Fibroblast of skin of abdomen (primary cell): ENCODE measurements at places on chromosomes 16 and 17.

- DNase-seq: no peak
These were observed 175.0 kb downstream of the IRF8 start for GRCh38 chr16:86073763-86074493.

DNA sequence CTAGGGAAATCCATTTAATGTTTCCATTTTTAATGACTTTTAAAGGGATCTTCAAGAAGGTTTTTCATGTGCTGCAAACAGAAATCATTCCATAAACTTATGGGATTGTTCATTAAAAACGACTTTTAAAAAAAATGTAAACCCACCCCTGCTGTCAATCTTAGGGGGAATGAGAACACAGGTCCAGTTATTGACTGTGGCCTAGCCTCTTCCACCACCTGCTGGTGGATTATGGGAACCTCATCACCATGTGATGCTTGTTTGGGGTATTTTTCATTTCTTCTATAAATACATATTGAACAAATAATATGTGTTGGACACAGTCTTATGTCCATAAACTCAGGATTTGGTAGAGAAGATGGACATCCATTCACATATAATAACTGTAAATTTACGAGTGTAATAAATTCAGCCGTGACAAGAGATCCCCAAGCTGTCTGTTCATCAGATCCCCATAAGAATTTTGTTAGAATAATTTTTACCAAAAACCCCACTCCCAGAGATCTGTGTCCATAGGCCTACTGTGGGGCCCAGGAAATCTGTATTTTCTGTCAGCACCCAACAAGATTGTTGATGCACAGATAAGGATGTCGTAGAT lies 42.0 kb upstream of the TMC5 start:
- DNase-seq: peak; percentile 39

DNA sequence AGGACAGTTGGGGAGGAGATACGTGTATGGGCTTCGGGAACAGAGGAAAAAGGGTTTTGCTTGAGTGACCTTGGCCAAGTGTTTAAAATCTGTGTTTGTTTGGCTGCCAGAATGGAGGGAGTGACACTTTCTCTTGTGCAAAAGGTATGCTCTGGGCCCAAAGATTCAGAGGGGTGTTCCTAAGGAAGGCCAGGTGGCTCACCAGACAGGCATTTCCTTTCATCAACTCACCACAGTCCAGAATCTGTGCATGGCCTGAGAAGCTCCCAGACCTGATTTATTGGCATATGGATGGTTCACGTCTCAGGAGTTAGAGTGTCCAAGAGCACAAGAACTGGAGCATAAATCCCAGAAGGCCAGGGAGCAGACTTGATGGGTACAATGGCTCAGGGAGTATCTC lies 53.4 kb upstream of the NLK start:
- DNase-seq: no peak

DNA sequence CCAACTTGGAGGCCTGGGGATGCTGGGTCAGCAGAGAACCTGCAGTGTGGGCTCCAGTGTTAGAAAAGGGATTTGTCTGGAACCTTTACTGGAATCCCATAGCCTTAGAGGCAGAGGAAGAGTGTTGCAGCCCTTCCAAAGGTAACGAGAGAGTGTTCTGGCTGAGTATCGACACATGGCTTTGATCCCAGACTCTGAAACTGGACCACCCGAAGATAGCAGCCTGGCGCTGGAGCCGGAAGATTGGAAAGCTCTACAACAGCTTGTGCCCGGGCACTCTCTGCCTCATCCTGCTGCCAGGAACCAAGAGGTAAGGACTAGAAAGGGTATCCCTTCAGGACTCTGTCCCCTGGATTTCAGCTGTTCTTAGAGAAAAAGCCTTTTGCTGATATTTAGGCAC lies 39.7 kb downstream of the REXO5 start:
- DNase-seq: no peak

- no peak for DNase-seq
These were observed 31.7 kb upstream of the ZC3H18 start for GRCh38 chr16:88538366-88539060.

DNA sequence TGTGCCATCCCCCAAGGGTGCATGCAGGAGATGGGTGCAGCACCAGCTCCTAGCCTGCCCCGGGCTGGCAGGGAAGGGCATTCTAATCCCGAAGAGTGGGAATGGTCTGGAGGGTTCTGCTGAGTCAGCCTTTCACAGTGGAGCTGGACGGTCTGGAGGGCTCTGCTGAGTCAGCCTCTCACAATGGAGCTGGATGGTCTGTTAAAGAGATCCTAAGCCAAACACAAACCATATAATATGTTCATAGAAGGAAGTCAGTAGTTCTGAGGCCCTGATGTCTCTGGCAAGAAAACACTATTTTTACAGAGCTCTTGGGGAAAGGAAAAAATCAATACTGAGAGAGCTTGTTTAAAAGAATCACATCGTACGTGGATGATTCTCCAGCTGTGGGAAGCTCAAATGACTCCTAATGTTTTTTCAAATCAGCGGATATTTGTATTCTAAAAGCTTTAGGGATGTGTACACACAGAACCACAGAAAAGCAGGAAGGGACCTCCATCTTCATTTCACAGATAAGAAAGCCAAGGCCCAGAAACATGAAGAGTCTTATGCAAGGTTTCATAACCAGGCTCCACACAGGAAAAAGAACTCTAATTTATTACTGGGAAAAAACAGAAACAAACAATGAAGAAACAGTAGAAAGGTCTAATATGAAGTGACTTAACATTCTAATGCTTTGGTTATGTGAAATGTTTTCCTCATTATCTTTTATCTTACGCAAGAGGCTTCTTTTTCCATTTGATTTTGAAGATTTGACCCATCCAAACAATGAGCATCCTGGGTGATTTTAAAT lies 176.3 kb downstream of the VPS53 start:
- no peak for DNase-seq

GRCh38 chr16:66291833-66292232 lies 74.7 kb upstream of the CDH5 start:
- DNase-seq: no peak

DNA sequence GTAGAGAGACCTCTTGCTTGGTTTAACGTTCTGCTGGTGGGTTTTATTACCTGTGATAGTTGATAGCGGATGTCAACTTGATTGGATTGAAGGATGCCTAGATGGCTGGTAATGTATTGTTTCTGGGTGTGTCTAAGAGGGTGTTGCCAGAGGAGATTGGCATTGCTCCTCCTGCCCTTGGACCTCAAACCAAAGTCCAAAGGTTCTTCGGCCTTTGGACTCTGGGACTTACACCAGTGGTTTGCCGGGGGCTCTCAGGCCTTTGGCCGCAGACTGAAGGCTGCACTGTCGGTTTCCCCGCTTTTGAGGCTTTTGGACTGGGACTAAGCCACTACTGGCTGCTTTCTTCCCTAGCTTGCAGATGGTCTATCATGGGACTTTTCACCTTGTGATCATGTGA lies 17.5 kb upstream of the TNRC6C start:
- DNase-seq: no peak

GRCh38 chr16:7313170-7313569 lies 19.5 kb upstream of the RBFOX1 start:
- no peak for DNase-seq

GRCh38 chr17:64343833-64344637 lies 46.6 kb downstream of the PECAM1 start:
- peak; percentile 65 for DNase-seq

DNA sequence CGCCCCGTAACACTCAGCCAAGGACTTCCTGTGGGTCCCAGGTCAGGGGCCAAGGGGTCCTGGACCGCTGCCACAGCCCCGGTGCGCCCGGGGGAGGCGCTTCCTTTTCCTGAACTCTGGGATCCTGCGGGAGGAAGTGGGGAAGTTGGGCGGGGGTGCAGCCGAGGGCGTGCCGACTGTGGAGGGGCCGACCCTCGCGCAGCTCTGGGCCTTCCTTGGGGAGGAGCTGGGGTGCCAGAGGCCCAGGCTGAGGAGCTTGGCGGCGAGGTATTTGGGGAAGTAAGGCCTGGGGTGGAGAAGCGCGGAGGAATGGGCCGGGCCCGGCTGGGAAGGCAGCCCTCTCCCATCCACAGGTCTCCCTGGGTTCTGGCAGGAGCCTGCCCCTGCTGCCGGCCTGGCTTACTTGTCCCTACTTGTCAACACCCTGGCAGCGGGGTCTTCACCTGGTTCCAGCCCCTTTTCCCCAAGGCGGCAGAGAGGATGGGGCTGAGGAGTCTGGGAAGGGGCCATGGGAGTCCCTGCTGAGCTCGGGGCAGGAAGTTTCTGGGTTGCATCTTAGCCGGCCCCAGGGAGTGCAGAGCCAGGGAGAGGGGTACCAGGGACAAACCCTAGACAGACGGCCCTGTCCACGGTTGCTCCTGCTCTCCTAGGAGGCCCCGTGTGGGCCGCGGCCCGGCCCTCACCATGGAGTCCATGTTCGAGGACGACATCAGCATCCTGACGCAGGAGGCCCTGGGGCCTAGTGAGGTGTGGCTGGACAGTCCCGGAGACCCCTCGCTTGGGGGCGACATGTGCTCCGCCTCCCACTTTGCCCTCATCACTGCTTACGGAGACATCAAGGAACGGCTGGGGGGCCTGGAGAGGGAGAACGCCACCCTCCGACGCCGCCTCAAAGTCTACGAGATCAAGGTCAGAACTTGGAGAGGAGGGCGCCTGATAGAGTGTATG lies 1.7 kb downstream of the TBKBP1 start:
- peak; percentile 40 for DNase-seq

DNA sequence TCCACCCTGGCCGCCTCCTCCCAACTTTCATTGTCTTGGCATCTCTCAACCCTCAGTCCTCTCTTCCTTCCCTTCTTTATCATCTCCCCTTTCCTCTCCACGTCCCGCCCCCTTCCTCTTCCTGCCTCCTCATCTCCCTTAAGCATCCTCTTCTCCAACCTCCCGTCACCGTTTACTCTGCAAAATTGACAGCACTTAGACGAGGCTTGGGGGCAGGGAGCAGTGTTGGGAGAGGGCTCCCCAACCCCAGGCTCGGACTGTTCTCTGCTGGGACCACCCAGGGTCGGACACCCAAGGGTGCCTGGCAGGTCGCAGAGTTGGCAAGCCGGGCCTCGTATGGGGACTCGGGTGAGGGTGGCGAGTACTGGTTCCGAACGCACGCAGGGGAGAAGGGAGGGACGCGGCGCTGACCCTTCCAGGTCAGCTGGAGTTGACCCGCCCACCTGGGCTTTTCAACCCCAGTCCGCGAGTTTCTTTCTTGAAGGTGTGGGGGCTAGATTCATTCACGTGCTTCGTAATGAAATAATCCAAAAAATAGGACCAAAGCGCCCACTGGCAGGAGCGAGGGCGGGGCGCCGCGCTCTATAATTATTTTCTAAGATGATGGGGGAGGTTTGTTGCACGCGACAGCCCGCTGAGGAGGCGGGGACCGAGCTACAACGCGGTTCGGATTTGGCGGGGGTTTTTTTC lies 775 bp upstream of the PAGR1 start:
- DNase-seq: no peak

DNA sequence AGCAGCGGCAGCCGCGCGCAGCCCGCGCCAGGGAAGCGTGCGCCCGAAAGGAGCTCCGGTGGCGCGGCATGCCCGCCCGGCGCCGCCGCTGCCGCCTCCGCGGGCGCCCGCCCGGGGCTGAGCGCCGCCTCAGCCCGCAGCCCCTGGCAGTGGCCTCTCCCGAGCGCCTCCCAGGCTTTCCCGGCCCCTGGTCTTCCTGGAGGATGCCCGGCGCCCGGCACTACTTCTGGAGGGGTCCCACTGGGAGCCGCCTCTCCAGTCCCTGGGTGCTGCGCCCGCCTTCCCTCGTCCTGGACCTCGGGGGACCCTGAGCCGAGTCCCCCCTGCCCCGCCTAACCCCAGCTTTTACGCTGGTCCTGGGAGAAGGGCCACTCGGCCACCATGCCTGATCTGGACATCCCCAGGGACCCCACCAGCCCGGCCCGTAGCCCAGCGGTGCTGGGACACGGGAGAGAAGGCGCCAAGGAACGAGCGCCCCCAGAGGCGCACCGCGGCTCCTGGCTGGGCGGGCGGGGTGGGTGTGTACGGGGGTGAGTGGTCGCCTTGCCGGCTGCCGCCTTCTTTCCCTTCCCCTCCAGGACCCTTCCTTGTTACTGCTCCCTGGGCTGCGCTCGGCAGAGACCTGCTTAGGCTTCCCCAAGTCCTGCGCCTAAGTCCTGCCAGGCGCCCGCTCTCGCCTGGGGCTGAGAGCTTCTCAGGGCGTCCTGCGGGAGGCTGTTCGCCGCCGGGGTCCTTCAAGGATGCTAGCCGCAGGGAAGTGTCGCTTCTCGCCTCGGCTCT lies 704 bp downstream of the ASIC2 start:
- no peak for DNase-seq

- DNase-seq: no peak
These were observed 26.8 kb downstream of the GNA13 start for GRCh38 chr17:65029605-65030336.

GRCh38 chr17:5705081-5705875 lies 121.0 kb upstream of the NLRP1 start:
- DNase-seq: peak; percentile 12

GRCh38 chr16:21194771-21195301 lies 16.5 kb downstream of the ZP2 start:
- DNase-seq: peak; percentile 7

DNA sequence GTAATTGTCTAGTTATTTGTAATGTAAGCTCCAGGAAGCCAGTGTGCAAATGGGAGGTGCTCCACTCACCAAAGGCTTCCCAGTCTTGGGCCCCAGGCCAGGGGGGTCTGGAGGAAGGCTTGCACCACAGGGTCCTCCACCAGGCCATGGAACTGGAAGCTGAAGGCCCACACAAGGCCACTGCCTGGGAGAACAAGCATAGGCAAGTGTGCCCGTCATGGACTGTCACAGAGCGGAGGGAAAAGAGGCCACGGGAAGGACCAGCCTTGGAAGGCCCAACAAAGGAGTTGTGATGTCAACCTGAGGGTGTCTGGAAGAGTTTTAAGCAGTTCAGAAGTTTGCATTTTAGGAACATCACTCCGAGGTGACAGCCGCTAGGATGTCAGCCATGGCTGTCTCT lies 3.0 kb upstream of the SRRM2 start:
- DNase-seq: no peak

DNA sequence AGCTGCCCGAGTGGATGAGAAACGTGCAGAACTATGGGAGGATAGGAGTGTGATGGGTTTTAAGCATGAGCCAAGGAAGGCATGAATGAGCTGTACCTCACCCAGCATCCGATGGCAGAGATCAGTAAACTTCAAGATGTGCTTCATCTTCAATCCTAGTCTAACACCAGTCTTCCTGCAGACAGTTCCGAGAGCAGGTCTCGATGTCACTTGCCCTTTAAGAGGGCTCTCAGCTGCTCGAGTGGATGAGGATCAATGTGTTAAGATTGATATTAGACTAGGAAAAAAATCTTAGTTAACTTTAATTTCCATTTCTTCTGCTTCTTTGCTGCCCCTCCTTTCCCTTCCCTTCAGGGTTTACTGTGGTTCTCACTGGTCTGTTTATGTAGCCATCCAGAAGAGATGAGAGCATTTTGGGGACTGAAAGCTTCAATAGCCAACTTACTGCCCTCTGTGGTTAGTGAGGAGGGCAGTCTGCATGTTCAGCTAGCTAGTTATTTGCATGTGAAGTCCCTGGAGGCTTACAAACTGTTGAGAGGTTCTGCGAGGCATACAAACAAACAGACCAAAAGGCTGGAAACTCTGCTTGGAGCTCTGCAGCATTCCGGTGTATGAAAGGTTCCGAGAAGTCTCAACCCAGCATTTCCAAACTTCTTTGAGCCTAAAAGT lies 15.3 kb downstream of the KLHL36 start:
- DNase-seq: no peak

- no peak for DNase-seq
These were observed 141.1 kb upstream of the HS3ST2 start for GRCh38 chr16:22672830-22673210.
